Stimulated activated CD8-positive, alpha-beta memory T cell treated with anti-CD3 and anti-CD28 coated beads, Interleukin-15, amount 100 ng/mL, for 48 hours (primary cell): ENCODE measurements at places on chromosomes 16 and 17.

DNA sequence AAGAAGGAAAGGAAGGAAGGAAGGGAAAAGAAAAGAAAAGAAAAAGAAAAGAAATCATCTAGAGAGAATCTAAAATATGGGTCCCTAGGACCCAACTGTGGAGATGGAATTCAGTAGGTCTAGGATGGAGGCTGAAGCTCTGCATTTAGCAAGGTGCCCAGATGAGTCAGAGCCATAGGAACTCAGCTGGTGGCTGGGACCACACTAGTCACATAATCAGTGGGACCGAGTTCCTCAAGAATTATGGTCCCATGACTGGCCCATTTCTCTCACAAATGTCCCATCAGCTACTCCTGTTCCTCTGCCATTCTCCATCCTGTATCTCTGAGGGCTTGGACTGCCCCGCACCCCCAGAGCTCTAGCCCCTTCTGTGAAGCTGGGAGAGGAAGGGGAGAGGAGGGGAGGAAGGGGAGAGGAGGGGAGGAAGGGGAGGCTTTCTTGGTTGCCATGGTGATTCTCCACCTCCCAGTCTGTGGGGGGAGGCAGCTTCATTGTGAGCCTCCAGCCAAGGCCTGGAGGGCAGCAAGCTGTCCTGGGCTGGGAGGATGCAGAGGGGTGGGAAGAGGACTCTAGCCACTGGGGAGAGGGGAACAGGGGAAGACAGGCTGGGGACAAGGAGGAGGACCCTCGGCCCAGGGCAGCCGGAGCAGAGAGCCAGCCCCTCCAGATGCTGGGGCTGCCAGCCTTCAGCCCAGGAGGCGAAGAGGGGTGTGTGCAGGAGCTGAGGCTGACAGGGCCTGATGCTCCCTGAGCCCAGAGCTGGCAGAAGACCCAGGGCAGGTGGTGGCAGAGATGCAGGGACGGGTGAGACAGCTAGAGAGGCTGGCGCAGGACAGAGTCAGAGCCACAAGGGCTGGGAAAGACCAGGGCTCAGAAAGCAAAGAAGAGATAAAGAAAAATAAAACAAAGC lies 37.8 kb upstream of the LHX1 start:
- DNase-seq: no peak

DNA sequence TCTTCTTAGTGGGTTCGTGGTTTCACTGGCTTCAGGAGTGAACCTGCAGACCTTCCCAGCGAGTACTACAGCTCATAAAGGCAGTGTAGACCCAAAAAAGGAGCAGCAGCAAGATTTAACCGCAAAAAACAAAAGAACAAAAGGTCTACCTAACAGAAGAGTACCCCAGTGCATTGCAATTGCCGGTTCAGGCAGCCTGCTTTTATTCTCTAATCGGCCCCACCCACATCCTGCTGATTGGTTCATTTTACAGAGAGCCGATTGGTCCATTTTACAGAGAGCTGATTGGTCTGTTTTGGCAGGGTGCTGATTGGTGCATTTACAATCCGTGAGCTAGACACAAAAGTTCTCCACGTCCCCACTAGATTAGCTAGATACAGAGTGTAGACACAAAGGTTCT lies 2.0 kb upstream of the ARRB2 start:
- DNase-seq: no peak

GRCh38 chr17:68102318-68102758 lies 66.8 kb downstream of the KPNA2 start:
- no peak for DNase-seq

DNA sequence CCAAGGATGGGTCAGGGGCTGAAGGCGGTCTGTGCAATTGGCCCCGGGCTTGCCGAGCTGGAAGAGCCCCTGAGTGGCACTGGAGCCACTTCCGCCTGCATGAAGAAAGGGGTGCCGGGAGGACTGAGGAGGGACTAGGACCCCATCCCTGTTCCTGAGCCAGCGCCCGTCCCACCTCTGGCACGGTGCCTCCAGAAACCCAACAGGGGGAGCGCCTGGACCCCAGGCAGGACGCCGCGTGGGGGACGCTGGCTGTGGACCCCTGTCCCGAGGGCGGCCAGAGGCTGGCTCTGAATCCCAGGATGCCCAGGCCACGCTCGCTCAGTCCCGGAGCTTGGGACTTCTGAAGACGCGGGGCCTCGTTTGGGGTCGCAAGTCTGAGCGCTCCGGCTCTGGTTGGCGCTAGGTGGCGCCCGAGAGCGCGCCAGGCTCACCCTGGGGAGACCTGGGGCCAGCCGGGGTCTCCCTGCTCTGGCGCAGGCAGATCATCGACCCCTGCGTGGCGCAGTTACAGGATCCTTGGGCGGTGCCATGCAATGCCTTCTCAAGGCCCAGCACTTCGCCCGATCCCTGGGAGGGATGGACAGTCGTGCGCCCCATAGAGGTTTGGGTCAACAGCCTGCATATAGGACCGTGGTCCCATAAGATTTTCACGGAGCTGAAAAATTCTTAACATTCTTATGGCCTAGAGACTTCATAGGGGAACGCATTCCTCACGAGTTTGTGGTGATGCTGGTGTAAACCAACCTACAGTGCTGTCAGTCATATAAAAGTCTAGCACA lies 58.5 kb upstream of the CREBBP start:
- DNase-seq: peak; percentile 48

- DNase-seq: no peak
Observed at GRCh38 chr16:50505714-50506542, 42.3 kb upstream of the NKD1 start.

DNA sequence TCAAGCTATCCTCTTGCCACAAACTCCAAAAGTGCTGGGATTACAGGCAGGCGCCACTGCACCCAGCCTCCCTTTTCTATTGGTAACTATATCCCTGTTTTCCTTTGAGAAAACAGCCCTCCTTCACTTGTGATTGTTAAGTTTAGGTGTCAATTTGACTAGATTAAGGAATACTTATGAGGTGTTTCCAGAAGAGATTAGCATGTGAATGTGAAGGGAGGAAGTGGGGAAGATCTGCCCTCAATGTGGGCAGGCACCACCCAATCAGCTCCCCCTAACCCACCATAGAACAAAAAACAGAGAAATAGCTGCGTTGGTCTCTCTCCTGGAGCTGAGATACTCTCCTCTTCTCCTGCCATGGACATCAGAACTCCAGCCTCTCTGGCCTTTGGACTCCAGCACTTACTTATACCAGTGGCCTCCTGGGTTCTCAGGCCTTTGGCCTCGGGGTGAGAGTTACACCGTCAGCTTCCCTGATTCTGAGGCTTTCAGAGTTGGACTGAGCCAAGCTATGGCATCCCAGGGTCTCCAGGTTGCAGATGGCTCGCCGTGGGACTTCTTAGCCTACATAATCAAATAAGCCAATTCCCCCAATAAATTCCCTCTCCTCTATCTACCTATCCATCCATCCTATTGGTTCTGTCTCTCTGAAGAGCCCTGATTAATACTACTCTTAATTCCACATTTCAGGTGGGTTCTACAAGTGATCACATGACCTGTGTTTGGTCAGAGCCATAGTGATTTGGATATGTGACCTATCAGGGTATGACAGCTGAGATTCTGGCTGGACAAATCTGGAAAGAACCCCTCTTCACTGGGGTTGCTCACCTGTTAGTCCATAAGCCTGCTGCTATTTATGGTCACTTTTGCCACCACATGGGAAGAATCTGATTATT lies 12.0 kb upstream of the STAT3 start:
- DNase-seq: no peak

DNA sequence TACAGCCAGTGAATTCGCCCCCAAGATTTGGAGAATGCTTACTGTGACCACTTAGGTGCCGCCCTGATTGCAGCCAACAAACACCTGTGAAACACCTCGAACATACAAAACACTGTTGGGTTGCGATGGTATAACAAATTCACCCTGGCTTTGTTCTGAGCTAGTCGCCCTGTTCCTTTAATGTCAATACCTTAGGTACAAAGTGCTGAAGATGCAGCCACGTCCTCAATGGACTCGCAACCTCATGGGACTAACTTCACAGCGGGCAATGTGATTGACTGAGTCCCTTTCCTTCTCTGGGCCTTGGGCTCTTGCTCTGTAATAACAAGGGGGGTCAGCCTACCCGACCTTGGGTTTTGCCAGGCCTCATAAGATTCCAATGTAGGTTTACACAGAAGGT lies 28.9 kb upstream of the GOSR2 start:
- DNase-seq: no peak

GRCh38 chr17:47363171-47363570 lies 39.4 kb downstream of the EFCAB13 start:
- no peak for DNase-seq

DNA sequence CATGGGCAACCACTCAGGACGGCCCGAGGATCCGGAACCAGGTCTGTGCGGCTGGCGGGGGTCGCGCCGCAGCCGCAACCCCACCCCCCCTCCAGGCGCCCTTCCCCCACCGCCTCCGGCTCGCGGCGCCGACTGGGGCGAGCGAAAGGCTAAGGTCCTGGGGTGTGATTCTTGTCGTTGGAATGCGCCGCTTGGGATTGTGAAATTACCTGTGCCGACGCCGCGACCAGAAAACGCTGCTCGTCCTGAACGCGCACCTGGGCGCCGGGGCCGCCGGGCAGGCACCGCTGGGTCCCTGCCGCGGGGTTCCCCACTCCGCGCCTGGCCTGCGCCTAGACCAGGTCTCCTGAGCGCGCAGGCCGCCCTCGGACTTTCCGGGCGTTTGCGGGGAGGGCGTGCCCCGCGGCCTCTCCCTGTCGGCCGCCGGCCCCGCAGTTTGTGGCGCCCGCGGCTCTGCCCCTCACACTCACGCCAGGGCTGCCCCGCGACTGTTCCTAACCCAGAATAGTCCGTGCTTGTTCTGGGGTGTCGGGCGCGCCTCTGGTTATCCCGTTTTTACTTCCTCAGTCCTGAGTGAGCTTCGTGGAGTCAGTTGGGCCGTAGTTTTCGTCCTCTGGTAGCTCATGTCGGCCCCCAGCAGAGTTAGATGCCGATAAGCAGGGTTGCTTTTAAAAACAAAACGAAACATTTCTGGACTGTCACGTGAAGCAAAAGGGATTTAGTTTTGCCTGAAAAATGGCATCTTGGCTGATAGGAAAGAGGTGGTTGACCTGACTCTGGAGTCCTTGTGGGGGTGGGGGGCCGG lies 147.2 kb downstream of the SPECC1 start:
- peak; percentile 4 for DNase-seq

- DNase-seq: no peak
Observed at GRCh38 chr17:80709090-80709695, 164.6 kb downstream of the RPTOR start.

DNA sequence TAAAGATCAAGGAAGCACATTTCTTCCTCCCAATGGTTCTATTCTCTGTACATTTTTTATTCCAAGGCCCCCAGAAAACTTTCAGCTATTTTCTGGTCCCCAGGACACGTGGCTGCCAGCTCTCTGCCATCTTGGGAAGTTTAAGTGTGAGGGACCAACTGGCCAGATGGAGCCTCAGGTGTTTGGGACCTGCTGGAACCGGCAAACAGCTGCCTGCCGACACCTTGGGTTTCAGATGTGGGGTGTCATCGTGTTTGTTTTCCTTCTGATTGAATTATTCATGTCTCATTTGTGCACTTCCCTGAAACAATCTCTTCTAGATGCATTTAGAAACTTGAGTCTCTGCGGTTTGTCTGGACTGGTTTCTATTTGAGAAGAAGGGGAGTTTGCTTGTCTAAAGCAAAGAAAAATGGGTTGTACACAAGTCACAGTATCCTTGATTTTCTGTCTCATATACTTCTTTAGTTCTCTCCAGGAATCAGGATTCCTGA lies 386.5 kb downstream of the SLC39A11 start:
- DNase-seq: no peak

GRCh38 chr17:10614536-10615155 lies 42.5 kb downstream of the MYH3 start:
- DNase-seq: no peak

DNA sequence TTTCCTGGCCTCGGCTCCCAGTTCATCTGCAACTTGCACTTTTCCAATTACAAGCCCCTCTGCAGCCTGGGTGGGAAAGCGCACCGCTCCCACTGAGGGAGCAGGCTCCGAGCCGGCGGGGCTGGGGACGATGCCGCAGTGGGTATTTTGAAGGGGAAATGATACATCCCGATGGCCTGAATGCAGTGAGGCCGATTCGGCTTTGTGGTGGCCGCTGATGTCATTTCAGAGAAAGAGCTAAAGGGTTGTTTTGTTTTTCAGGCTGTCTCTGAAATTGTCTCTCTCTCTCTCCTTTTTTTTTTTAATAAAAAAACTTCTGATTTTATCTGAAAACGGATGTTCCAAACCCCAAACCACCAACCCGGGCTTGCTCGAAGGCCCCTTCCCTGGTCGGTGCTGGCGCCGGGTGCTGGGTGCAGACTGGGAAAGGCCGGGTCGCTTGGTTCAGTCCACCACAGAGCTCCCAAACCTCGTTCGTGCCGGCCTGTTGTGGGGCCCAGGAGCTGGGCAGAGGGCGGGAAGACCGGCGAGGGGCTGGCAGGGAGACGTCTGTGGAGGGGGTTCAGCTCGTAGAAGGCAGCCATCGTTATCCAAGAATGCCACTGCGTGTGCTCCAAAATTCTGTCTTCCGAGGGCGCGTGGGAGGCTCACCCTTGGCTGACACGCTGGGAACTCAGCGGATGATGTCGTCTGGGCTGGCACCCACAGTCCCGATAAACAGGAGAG lies 102.8 kb downstream of the FOXL1 start:
- DNase-seq: no peak

DNA sequence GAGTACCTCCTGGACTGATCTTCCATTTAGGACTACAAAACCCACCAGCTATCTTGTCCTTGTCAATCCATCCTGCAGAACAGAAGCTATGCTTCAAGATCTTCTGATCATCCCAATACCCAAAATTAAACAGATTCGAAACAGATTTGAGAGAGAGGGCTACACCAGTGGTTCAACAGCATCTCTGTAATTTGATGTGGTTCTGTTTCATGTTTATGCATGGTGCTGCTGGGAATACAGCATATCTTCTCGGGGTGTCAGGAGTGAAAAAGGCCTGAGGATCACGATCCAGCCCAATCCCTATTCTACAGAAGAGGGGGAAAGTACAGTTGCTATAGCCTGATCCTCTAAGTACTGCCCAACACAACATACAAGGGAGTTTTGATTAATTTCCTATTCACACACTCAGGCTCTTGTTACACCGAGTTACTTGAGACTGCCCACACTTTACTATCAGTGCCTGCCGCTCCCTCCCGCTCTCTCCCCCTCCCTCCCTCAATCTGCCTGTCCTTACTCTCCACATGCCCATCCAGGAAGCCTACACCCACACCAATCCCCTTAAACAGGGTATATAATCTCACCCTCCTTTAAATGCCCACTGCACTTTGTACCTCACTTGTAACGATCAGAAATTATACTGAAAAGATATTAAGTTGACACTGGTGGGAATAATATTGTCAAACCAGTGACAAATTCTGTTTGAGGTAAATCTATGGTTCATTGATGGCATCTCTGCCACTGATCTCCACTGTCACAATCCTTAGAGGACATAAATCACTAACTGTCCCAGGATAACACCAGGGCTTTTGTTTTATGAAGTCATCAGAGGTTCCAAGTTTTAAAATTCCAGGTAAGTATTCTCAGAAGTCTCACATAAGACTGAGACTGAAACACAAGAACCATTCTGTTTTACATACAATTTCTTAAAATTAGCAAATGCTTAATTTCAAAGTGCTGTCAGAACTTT lies 89.3 kb upstream of the PLEKHM1 start:
- DNase-seq: no peak

GRCh38 chr16:17080105-17080504 lies 390.7 kb downstream of the XYLT1 start:
- DNase-seq: no peak

- no peak for DNase-seq
Observed at GRCh38 chr16:2692251-2692947, 10.1 kb downstream of the KCTD5 start.
